ENCODE measurements at places on chromosomes 12 and 14. TPM values are rescaled to one million over a fixed set of nuclear protein-coding genes. Genes with fewer than 3 reads are reported as not detected.

The CLEC4A gene
- polyA plus RNA-seq, result 0.79 TPM

The KRAS gene
- polyA plus RNA-seq, result 19.2 TPM

The SLC22A17 gene
- polyA plus RNA-seq, result not detected

The TSPAN19 gene
- not detected for polyA plus RNA-seq

DNA sequence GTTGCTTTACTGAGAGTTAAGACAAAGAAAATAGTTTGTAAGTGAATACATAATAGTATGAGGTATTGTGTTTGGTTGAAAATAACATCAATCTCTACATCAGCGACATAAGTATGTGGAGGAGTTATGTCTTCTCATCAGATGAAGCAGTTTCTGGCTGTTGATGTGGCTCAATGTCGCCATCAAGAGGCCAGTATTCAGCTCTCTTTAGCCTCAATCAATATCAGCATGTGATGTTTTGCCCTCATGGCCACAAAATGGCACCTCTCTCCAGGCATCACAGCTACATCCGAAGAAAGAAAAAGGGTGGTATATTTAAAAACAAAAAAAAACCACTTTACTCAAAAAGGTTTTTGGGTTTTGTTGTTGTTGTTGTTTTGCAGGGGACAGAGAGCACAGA lies 302.3 kb upstream of the TMEM132C start:
- DNase-seq, result no peak

GRCh38 chr14:90818715-90819114 lies 2.5 kb upstream of the TTC7B start:
- DNase-seq, result no peak

DNA sequence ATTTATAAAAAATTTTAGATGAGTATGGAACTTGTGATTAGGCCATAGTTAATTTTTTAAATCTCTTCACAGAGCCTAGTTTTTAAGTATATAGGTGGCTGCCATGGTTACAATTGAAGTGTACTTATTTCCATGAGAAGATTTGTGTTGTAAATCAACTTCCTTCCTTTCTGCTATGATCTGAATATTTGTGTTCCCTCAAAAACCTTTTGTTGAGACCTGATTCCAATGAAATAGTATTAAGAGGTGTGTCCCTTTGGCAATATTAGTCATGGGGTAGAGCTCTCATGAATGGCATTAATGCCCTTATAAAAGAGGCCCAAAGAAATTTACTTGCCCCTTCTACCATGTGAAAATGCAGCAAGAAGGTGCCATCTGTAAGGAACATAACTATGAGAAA lies 28.8 kb downstream of the ETNK1 start:
- no peak for DNase-seq

DNA sequence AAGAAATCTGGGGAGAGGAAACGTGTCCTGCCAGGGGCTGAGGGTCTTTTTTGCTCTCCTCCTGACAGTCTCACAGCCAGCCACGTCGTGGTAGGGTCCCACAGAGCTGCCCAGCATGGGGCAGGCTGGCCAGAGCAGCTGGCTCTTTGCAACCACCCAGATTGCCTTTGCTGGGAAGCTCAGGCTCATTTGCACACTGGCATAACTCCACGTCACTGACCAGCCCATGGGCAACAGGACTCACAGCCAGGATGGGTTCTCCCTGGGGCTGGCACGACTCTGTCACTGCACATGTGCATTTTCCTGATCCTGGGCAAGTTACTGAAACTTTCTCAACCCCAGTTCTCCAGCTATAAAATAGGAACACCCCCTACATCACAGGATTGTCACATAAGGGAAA lies 242.2 kb downstream of the DPF3 start:
- DNase-seq, result no peak

- DNase-seq, result peak; percentile 57
Observed at GRCh38 chr12:123119808-123120207, 31.1 kb downstream of the PITPNM2 start.

DNA sequence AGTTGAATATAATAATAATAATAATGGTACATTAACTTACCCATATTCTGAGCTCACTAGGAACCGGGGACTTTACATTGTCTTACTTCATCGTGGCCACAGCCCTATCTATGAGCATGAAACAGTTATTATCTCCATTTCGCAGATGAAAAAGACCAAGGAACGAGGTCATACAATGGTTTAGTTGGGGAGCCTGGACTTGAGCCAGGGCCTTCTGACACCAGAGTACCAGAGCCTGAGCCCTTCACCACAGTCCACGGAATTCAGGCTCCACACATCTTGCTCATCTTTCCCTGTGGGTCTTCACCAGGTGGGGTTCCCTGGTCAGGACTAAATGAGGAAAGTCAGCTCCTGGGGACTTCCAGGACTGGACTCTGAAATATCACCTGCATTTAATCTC lies 31.3 kb upstream of the CMKLR1 start:
- DNase-seq, result no peak

- DNase-seq, result no peak
Observed at GRCh38 chr12:91482231-91482630, 299.6 kb upstream of the DCN start.

- DNase-seq, result no peak
Observed at GRCh38 chr12:100927826-100928225, 133.2 kb downstream of the ANO4 start.

DNA sequence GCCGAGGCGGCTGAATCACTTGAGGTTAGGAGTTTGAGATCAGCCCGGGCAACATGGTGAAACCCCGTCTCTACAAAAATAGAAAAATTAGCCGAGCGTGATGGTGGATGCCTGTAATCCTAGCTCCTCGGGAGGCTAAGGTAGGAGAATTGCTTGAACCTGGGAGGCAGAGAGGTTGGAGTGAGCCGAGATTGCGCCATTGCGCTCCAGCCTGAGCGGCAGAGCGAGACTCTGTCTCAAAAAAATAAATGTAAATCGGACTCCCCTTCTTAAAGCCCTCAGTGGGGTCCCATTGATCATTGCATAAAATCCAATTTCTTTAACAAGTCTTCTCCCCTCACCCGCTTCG lies 908 bp downstream of the TDP1 start:
- DNase-seq, result no peak

DNA sequence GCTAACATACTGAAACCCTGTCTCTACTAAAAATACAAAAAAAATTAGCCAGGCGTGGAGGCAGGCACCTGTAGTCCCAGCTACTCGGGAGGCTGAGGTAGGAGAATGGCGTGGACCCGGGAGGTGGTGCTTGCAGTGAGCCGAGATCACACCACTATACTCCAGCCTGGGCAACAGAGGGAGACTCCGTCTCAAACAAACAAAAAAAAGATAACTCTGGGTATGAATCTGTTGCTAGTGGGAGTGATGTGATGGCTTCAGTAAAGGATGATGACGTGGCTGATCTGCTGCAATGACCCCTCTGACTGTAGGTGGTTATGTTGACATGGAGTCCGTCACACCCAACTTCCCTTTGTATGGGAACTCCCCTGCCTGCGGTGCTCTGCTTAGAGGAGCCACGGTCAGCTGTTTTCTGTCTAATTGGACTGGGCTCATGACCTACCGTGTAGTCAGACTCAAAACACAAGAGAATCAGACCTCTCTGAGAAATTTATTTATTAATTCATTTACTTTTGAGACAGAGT lies 59.1 kb upstream of the MED13L start:
- DNase-seq, result peak; percentile 67

DNA sequence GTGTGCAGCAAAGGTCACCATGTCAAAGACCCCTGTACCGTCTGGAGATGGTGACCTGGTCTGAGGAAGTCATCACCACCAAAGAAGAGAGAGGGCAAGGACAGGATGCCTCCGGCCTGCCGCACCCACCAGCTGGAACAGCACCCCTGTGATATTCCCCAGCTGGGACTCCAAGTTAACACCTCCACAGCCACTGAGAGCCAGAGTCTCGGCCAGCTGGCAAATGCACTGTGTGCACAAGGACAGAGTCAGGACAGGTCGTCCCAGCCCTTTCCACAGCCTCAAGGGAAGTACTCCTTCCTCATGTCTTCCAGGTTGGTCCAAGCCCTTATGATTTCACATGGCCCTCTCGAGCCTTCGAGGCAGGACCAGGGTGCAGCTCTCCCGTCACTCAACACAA lies 19.3 kb upstream of the FKBP4 start:
- DNase-seq, result no peak

- no peak for DNase-seq
Observed at GRCh38 chr12:6192604-6193380, 7.4 kb upstream of the CD9 start.

- DNase-seq, result no peak
Observed at GRCh38 chr12:45577844-45578399, 151.6 kb upstream of the ARID2 start.
